IMR-90 (cell line): ENCODE measurements at places on chromosomes 2 and 18. TPM values are rescaled to one million over a fixed set of nuclear protein-coding genes. Genes with fewer than 3 reads are reported as not detected.
A peak's percentile ranks its signal among the peaks of the same experiment; 100 is the strongest.

- peak; percentile 37 for DNase-seq
Observed at GRCh38 chr18:28831476-28831875, 654.5 kb upstream of the CDH2 start.

DNA sequence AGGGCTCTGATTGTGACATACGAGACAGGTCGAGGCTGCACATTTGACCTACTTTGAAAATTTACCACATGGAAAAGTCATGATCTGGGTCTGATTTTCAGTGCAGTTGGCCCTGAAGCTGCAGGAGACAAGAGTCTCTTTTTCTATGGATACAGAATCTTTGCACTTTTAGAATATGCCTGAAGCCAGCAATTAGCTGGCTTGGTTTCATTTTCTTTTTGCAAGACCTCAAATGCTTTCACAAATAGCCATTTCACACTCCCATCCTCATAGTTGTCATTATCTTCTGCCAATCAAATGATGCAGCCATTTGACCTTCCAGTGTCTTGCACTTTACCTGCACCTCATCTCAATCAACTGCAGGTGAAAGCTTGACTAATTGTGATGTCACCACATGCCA lies 59.0 kb downstream of the GPR39 start:
- no peak for DNase-seq

GRCh38 chr2:1550658-1551316 lies 137.5 kb downstream of the TPO start:
- peak; percentile 22 for DNase-seq

DNA sequence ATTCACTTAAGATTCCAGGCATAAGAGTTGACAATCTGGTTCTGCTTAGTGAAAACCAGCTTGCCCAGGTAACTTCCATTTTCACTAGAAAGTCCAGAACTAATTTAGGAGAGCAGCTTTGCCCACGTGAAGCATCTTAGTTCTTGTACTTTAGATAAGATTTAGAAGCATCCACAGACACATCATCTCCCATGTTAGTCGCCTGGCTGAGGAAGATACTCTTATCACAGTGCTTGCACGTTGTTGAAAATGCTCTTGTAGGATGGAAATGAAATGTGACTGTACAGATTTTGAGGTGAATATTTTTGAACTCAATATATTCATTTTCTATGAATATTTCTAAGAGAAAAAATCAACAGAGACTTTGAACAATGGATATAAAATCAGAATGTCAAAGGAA lies 159.7 kb downstream of the SOCS6 start:
- DNase-seq = no peak

DNA sequence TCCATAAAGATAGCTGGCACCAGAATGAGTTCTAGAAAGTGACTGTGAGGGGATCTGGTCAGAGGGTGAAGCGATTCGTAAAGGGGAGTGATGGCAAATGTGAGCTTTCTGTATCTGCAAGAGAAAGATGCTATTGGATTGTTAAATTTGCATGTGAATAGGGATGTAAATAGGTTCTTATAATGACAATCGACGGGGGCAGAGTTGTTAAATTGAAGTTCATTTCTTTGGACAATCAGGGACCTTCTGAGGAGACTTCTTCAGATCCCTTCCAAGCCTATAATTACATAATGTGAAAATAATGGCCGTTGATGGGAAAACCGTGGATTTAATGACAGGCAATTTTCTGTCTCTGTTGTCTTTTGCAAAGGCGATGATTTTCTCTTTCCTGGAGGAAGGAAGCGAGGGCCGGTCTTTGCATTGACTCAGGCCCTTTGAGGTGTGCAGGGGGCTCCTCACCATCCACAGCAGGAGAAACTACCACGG lies 52.2 kb upstream of the TMEM18 start:
- DNase-seq = no peak

DNA sequence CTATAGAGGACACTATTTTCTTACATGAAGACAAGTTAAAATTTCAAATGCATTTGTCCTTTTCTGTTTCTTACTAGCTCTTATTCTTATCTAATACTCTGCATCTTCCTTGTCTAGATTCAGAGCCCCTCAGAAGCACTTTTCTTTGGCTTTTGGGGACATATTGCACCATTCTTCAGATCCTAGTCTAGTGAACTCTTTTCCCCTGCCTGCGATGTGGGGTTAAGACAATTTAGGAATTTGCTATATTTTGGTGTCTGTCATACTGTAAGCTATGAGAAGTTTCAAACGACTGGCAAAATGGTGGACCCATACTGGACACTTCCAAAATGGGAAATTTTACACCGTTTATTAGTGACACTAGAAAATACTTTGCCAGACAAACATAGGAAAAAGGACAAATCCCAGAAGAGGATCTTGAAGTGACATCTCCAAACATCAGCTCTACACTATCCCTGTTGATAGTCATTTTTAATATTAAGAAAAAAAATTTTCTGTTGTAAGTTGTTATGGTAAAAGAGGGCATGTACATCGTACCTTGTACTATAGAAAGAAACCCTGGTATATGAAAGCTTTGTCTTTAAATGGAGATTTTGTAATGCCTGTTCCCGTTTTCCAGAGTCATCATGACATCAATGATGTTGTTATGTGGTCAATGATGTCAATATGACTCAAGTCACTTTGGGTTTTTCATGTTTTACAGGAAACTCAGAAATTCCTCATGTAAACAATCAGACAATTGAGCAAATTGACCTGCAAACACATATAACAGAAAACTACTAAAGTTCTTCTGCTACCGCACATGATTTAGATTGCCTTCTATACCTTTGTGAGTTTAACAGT lies 4.4 kb upstream of the KYNU start:
- DNase-seq = peak; percentile 97

GRCh38 chr2:224147174-224147573 lies 108.1 kb upstream of the SERPINE2 start:
- peak; percentile 30 for DNase-seq

DNA sequence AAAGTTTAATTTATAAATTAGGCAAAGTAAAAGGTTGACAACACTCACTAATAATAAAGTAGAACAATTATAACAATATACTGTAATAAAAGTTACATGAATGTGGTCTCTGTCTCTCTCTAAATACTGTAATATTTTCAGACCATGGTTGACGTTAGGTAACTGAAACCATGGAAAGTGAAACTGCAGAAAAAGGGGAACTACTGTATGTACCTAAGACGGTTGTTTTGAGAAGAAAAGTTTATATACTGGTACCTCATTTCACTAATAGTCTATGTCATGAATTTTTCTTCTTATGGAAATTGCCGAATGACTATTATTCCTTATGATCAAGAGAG lies 166.7 kb upstream of the ZNF521 start:
- no peak for DNase-seq

DNA sequence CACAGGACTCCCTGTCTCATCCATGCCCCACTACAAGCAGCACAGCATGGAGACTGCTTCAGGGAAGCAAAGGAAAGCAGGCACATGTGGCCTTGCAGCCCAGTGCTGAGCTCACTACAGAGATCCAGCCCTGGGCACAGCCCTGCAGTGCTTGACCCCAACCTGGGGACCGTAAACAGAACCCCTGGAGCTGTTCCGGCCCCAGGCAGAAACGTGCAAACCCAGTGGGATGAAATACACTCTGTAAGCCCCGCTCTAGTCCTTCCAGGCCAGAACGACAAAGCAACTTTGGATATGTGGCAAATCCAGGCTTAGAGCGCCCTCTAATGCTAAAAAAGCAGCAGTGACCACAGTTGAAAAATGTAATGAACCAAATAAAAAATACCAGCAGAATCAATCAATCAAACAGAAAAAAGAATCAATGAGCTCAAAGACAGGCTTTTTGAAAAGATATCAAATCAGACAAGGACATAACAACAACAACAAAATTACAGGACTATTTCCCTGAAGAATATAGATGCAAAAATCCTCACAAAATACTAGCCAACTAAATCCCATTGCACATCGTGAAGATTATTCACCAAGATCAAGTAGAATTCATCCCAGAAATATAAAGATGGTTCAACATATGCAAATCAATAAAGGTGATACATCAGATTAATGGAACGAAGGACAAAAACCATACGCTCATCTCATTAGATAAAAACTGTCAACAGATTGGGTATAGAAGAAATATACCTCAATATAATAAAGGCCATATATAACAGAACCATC lies 45.6 kb downstream of the ZNF519 start:
- DNase-seq = peak; percentile 37

DNA sequence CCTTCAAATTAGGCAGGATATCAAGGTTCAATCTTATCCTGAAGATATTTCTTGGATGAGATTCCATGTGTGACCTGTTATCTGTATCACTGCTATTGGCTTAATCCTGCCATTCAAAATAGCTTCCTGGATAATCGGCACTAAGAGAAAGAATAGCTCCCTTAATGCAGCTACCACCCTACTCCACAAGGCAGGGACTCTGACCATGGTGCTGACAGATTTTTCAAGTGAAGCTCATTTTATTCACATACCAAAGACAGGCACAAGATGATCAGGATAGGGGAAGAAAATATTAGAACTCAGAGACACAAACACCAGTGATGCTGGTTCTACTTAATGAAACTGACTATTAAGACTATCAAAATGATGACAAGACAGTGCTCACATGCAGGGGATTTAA lies 74.9 kb downstream of the ORC4 start:
- peak; percentile 16 for DNase-seq

DNA sequence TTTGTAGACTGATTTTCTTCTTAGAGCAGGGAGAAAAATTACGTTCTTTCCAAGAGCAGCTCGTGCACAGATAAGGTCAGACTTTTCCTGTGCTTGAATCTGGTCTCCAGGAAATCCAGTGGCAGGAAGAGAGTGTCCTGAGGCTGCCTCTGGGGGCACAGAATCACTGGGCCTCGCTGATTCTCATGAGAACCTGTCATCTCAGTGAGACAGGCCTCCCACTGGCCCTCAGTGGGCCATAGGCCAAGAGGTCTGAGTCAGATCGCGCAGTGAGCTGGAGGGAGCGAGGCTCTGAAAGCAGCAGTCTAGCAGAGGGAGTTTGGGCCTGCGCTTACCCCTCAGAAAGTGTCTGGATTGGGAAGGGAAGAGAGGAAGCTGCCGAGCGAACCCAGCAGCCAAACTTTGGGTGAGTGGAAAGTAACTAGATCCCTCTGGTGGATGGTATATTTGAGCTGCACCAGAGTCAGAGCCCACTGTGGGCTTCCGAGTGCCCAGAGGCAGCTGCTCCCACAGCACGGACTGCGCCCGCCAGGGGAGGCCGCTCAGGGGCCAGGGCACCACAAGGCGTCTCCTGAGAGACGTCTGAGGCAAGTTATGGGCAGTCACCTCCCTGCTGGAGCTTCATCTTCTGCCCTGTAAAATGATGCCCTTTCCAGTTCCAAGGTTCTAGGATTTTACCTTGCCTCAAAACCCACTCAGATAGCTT lies 8.2 kb downstream of the GDF7 start:
- DNase-seq = peak; percentile 87

GRCh38 chr2:227511239-227511930 lies 39.4 kb downstream of the AGFG1 start:
- no peak for DNase-seq

DNA sequence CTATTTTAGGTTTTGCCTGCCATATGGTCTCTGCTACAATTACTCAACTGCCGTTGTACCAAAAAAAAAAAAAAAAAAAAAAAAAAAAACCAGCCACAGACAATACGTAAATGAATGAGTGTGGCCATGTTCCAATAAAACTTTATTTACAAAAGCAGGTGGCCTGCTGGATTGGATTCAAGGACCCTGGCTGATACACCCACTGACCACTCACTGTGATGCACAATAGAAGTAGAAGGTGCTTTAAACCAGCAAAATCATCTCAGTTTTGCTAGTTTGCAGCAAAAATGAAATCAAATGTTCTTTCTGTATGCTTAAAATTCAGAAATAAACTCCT lies 137.4 kb downstream of the AKAIN1 start:
- DNase-seq = no peak

DNA sequence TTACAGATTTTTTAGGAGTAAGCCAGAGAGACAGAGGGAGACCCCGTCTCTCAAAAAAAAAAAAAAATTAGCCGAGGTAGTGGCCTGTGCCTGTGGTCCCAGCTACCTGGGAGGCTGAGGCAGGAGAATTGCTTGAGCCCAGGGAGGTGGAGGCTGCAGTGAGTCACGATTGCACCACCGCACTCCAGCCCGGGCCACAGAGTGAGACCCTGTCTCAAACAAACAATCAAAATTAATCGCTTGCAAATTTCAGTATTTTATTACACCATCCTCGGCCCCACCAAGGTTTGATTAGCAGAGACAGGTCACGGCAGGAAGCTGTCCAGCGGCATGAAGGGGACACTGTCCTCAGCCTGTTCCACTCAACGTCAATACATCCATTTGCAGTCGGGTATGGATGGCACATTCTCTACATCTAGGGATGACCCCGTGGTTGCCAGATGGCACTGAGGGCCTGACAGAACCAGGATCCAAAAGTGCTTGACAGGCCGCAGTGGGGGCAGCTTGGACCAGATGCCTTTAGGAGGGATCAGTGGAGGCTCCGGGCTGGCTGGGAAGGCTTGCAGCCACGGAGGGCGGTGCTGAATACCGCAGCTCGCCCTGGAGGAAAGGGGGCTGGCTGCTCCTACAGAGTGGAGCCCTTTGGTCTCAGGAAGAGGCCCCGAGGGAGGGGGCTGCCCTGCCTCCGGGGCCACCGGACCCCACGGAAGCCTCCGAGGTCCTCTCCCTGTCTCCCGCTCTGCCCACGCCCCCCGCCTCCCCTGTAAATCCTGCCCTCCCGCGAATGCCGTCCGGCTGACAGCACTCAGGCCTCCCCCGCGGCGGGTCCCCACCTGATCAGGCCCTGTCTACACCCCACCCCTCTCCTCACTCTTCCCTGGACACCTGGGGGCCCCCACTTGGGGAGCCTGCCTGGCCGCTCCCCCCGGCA lies 13.1 kb downstream of the ASPRV1 start:
- DNase-seq = no peak

Gene CD8B2
- polyA plus RNA-seq = not detected in 2 replicates

Gene TTC21B
- 6.7 and 8.0 TPM in 2 replicates for polyA plus RNA-seq

Gene RUFY4
- polyA plus RNA-seq = not detected in 2 replicates

Gene PID1
- 1.1 and 1.9 TPM in 2 replicates for polyA plus RNA-seq

Gene CHST10
- 6.4 and 6.9 TPM in 2 replicates for polyA plus RNA-seq

Gene LRATD1
- 0.40 and 0.60 TPM in 2 replicates for polyA plus RNA-seq

Gene TNFRSF11A
- 0.09 TPM in 1 of 2 replicates, not detected in the other for polyA plus RNA-seq

Gene CDK15
- 15.7 and 16.1 TPM in 2 replicates for polyA plus RNA-seq

Gene PPP1R7
- 70.0 and 70.8 TPM in 2 replicates for polyA plus RNA-seq

Gene NOSTRIN
- polyA plus RNA-seq = 0.15 TPM in 1 of 2 replicates, not detected in the other

Gene SLC5A7
- not detected in 2 replicates for polyA plus RNA-seq

Gene NBAS
- polyA plus RNA-seq = 20.4 and 22.3 TPM in 2 replicates

Gene IL36RN
- polyA plus RNA-seq = not detected in 2 replicates
